CD4-positive, CD25-positive, alpha-beta regulatory T cell (primary cell): ENCODE measurements at places on chromosomes 3 and 15. TPM values are rescaled to one million over a fixed set of nuclear protein-coding genes. Genes with fewer than 3 reads are reported as not detected.

CASR gene
- not detected for polyA plus RNA-seq

LSM3 gene
- 25.7 TPM for polyA plus RNA-seq

KLHL40 gene
- polyA plus RNA-seq: not detected

PEX11A gene
- 1.9 TPM for polyA plus RNA-seq

RBPMS2 gene
- not detected for polyA plus RNA-seq

TLR9 gene
- not detected for polyA plus RNA-seq

FGF12 gene
- polyA plus RNA-seq: not detected

ZNF502 gene
- 4.2 TPM for polyA plus RNA-seq

FRMD5 gene
- polyA plus RNA-seq: 0.24 TPM

STRIT1 gene
- polyA plus RNA-seq: not detected

ESYT3 gene
- polyA plus RNA-seq: not detected

CHRD gene
- polyA plus RNA-seq: not detected

AP3B2 gene
- polyA plus RNA-seq: 0.23 TPM

GRCh38 chr3:127454968-127455367 is 135.6 kb downstream of the TPRA1 start:
- no peak for DNase-seq

GRCh38 chr3:112308151-112308911 is 14.3 kb upstream of the SLC9C1 start:
- DNase-seq: no peak

- no peak for DNase-seq
These were observed 5.6 kb upstream of the FOXP1 start for GRCh38 chr3:71589132-71589531.

GRCh38 chr3:4738737-4739274 is 240.4 kb upstream of the BHLHE40 start:
- DNase-seq: no peak

- DNase-seq: no peak
These were observed 38.8 kb downstream of the IMPG2 start for GRCh38 chr3:101281521-101282030.

DNA sequence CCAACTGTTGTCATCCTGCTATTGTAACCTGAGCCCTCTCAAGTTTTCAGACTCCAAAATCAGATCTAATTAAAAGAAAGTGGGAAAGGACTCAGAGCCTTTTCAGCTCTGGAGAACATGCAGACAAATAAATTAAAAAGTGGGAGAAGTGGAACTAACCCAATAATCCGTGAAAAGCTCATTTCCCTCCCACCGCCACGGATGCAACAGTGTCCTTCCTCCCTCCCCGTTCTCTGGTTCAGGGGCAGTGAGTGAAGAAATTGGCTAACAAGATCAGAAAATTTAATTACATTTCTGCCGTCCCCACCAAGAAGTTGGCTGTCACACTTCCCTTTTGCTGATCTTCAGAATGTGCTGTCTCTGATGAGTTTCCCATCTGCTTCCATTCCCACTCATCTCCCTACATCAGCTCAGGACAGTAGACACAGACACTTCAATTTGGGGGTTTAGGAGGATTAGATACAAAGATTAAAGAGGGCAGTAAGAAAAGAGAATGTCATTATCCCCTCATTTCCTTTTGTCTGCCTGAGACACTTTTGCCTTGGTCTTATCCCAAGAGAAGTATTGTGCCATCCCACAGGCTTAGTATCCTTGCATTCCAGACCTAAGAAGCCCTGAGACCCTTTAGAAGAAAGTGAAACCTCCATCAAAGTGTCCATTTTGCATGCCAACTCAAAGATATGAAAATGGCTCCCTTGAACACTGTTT is 335.7 kb upstream of the PPP2R3A start:
- DNase-seq: no peak

GRCh38 chr3:137039570-137039969 is 81.8 kb downstream of the IL20RB start:
- DNase-seq: no peak

DNA sequence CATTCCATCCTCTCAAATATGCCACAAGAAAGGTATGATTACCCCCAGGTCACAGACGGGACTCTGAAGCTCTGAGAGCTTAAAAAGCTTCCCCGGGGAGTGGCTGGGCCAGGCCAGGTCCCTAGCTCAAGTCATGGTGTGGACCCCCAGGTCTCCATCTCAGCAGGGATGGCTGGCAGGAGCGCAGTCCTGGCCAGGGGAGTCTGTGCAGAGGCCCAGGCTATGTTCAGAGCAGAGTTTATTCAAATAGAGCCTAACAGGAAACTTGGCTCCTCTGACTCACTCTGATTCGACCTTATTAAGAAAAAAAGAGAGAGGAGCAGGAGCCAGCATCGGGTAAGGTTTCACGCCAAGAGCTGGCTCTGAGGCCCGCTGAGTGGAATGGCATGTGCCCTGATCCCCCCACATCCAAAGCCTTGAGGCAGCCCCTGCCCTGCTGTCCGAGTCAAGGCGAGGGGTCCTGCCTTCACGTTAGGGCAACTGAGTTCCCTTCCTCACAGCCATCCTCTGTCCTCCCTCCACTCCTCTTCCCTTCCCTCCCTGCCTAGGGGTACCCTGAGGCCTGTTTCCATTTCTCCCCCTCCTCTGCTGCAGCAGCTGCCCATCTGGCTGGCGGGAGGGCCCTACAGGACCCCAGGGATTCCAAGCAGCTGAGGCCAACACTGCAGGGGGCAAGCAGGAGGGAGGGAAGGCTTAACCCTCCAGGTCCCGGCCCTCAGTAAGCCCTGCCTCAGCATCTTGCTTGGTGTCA is 1.9 kb upstream of the LOXL1 start:
- no peak for DNase-seq

GRCh38 chr15:26294059-26294689 is 431.0 kb upstream of the ATP10A start:
- DNase-seq: no peak

GRCh38 chr15:70271422-70272088 is 173.8 kb upstream of the TLE3 start:
- no peak for DNase-seq

GRCh38 chr3:179446501-179446900 is 4.8 kb downstream of the GNB4 start:
- peak; percentile 47 for DNase-seq

GRCh38 chr3:187957165-187957581 is 196.8 kb upstream of the LPP start:
- DNase-seq: no peak

DNA sequence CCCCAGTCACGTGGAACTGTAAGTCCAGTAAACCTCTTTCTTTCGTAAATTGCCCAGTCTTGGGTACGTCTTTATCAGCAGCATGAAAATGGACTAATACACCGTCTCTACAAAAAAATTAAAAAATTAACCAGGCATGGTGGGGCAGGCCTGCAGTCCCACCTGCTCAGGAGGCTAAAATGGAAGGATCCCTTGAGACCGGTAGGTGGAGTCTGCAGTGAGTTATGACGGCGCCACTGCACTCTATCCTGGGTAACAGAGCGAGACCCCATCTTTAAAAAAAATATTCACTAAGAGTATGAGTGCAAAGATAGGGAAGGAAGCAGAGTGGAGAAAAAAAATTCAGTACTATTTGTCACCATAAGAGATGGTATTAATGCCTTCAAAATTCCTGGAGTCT is 25.6 kb downstream of the SEC11A start:
- DNase-seq: no peak

DNA sequence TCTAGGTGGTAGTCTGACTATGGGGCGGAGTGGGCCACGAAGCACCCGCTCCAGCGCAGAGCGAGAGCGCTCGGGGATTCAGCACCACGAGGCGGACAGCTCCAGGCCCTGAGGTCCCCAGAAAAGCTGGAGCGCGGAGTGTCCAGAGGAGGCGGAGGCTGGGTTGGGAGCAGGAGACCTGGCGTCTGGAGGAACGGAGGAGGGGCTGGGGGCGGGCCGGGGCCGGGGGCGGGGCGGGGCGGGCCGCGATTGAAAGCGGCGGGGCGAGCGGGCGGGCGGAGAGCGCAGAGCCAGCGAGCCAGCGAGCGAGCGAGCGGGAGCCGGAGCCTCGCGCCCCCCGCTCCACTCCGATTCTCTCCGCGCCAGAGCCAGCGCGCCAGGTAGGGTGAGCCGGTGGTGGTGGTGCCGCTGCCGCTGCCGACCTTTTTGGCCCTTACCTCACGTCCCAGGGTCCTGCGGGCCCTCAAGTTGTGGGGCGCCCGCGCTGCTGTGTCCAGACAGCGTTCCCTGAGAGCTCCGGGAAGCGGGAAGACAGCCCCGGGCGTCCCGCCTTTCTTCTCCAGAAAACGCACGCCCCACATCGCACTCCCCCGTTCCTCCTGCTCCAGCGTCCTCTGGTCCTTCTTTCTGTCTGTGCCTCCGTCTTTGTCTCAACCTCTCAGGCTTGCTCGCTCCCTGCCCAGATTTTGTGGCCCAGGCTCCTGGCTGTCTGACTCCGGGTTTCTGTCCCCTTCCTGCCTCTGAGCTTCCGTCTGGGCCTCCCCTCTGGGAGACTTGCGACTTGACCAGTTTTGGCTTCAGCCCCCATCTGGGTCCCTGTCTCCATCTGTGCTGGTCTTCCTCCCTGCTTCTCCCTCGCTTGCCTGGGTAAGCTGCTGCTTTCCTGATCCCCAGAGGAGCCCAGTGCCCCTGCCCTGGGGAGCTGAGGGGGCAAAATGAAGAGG is at the start of gene GRM2:
GRM2 (plus strand) TSS at position 281 of the 944 bp plus-strand sequence. CDS start 1,916 bp downstream, outside the sequence.
- DNase-seq: peak; percentile 8

DNA sequence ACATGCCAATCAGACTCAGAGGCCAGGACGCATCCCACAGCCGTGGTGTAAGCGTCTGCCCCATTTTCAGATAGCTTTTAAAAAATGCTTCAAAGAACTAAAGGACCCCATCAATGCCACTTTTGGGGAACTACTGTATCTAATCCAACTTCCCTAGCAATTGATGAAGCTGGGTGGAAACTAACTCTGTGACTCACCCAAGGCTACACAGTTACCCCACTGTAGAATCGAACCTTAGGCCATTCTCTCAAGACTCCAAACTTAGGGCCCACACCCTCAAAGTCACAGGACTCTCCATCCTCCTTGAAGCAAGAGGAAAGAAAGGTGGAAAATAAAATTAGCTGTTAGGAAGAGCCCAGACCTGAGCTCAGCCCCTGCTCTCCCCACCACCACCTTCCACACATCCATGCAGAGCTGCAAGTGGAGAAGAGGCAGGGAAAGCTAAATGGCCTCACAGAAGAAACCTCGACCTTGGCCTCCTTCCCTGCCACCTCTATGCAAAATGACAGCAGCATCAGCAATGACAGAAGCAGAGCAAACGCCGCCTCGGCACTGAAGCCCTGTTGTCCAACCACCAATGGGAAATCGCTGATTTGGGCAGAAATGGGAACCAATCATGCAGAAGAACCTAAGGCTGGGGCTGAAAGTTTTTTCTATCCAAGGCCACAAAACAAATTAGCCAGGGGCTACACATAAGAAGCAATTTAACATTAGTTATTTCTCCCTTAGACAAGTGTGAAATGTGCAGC is 22.2 kb downstream of the ANP32A start:
- no peak for DNase-seq

- DNase-seq: no peak
These were observed 235.4 kb upstream of the RGMA start for GRCh38 chr15:93324186-93324975.

- no peak for DNase-seq
These were observed 34.6 kb downstream of the FGD5 start for GRCh38 chr3:14853271-14853951.

- no peak for DNase-seq
These were observed 80.5 kb downstream of the CDIN1 start for GRCh38 chr15:36659917-36660316.

- no peak for DNase-seq
These were observed 107.2 kb downstream of the IL1RAP start for GRCh38 chr3:190620886-190621608.

DNA sequence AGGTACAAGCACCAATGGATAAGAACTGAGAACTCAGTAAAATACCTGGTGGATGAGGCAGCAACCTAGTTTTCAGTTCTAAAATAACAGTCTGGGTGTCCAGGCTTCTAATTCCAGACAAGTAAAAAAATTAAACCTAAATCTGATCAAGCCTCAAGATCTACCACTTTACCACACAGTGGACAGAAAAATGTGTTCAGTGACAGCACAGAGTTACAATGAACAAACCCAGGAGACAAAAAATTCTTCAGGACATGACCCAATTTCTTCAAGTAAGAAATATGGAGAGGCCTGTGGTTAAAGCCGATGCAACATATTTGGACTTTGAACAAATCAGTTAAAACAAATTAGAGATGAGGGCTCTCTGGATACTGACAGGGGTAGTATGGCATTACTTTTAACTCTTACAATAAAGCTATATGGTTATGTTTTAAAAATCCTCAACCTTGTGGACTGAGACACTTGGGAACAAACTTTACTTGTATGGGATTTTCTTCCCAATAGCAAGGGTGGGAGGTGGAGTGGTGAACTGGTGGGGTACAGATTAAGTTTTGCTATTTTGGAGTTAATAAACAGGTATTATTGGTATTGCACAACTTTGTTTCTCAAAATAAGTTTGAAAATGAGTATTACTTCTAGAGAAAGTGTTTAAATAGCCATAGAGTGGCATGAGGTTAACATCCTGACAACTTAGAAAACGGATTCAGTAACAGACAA is 14.2 kb downstream of the CCNL1 start:
- no peak for DNase-seq

GRCh38 chr3:8996681-8997121 is 33.4 kb upstream of the RAD18 start:
- DNase-seq: no peak
